ENCODE measurements at places on chromosomes 7 and 10.

DNA sequence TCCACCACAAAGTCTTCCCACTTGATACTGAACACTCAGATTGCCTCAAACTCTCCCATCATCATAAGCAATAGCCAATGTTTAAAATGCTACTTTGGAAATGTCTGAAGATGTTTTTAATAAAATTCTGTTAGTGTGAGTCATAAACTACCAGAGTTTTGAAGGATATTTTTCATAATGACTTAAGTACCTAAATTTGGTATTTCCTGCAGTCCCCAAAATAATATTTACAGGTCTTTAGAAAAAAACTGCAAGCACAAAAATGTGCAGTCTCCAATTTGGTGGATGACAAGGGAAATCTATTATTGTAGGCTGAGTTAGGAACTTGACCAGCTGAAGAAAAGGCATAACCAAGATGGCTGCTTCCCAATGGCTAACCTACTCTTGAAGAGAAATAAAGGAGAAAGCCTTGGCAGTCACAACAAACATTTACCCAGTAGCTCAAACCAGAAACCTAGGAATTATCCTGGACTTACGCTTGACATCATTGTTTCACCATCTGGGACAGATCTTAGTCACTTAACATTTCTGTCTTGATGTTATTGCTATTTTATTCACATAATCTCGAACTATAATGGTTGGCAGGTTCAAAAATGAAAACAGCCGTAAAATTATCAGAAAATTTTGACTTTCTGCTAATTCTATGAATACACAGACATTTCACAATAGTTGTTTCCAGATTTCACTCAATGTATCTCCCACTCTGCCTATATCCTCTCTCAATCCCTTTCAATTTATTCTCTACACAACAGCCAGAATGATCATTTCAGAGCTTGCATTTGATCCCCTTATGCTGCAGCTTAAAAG is 111.2 kb upstream of the STEAP1B start:
- DNase-seq: peak; percentile 81

GRCh38 chr7:78939669-78940068 is 513.8 kb downstream of the MAGI2 start:
- peak; percentile 50 for DNase-seq

GRCh38 chr7:132745510-132745909 is 169.2 kb upstream of the PLXNA4 start:
- DNase-seq: no peak

- DNase-seq: no peak
Observed at GRCh38 chr7:84060760-84061261, 133.8 kb downstream of the SEMA3A start.

DNA sequence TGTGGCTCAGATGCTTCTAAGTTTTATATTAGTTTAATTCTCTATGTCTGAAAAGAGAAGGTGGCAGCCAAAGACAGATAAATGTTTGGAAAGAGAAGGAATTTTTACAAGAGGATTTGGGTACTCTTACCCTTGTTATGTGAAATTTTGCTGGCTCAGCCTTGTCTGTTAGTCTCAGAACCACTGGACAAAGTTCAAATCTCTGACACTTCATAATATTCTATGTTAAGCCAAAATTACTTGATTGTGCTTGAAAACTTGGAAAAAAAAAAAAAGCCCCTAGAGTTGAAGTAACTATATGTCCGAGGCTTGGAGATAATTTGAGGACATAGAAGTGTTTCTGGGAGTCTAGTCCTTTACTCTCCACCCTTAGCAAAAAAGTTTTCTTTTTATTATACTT is 1079.3 kb upstream of the LRRTM3 start:
- no peak for DNase-seq

- DNase-seq: no peak
Observed at GRCh38 chr7:141097430-141097829, 23.6 kb downstream of the TMEM178B start.

- DNase-seq: no peak
Observed at GRCh38 chr7:111050875-111051416, 40.0 kb upstream of the LRRN3 start.

- DNase-seq: no peak
Observed at GRCh38 chr10:110563132-110563531, 4.4 kb upstream of the SMC3 start.

GRCh38 chr7:158422887-158423560 is 164.6 kb downstream of the PTPRN2 start:
- no peak for DNase-seq

- no peak for DNase-seq
Observed at GRCh38 chr7:92762851-92763250, 73.5 kb downstream of the CDK6 start.

- no peak for DNase-seq
Observed at GRCh38 chr7:22129166-22129565, 183.5 kb upstream of the CDCA7L start.

GRCh38 chr7:95316588-95316987 is 7.7 kb downstream of the PON1 start:
- no peak for DNase-seq

DNA sequence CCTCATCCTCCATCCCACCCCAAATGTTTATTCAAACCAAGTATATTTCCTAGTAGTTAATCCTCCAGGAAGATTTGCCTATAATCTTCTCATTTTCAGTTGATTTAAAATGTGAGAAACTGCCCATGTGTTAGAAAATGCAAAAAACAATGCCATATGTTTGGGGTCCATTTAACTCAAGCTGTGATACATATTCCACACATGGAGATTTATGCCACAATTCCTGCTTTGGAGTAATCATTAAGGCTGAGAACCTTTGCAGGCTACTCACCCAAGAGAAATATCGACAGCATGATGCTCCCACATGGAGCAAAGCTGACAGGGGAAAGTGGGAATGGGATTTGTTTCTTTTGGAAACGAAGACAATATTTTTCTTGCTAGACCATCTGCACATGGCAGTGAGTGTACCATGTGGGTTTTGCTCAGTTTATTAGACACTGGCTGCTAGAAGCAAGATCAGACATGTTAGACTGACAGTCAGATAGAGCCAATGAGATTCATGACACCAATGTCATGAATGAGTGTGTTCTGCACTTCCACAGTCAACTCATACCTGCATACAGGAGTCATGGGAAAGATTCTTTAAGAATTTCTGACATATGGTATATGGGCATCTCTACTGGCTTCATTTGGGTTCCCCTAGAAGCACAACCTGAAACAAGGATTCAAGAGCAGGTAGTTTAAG is 3.4 kb upstream of the GRM8 start:
- no peak for DNase-seq

DNA sequence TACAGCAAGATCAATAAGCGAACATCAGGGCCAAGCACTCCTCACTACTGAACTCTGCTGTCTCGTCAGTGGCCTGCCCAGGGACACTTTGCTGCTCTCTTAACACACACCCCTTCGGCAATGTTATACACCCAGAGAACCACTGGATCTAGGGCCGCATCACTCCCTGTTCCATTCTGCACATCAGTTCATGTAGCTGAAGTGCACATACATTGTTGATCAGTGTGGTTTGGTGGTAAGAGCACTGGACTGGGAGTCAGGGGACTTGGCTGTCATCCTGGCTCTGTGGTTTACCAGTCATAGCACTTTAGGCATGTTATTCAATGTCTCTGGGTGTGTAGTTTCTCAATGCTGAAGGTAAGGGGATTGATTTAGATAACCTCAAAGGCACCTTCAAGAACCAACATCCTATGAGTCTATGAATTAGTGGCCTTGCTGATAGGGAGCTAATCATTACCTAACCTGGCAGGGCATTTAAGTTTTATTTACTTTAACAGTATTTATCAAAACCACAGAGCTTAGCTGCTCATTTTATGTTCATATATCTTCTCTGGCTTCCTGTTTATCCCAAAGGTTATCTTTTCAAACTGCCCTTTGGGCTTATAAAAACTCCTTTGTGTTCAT is 24.8 kb downstream of the DUSP5 start:
- no peak for DNase-seq
